ENCODE measurements at places on chromosomes 2 and 18.

DNA sequence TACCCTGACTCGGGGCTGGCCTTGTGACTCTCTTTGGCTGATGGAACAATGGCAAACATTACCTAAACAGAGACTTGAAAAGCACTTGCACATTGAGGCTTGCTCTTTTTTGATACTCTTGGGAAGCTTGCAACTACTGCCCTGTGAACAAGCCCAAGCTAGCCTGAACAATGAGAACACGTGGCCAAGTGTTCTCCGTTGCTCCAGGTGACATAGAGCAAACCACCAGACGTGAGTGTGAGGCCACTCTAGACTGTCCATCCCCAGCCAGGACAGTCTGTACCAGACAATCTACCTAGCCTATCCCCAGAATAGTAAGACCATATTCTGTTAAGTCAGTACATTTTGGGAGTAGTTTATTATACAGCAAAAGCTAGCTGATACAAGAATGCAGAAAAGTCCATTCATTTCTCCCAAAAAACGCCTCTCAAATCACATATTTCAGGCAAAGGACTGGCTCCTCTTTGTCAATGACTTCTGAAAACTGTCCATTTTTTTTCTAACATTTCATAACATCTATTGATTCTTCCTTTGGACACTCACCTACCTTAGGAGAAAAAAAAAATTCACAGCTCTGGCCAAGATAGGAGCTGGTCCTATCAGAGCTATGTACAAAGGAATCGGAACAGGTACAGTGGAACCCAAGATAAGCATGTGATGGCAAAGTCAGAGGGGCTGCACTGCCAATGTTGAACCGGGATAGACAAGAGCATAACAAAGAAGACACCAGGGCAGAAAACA is 142.1 kb upstream of the PKDCC start:
- no peak for DNase-seq

GRCh38 chr18:53991202-53991601 is 233.3 kb downstream of the MBD2 start:
- no peak for DNase-seq

GRCh38 chr2:42047488-42048298 is at the start of gene PKDCC:
TSS of gene PKDCC (plus strand) at chr2:42048021. CDS start at chr2:42048200, 179 bp downstream.
- DNase-seq, result no peak

- no peak for DNase-seq
Measured at GRCh38 chr2:84040281-84040680, 418.8 kb downstream of the SUCLG1 start.

DNA sequence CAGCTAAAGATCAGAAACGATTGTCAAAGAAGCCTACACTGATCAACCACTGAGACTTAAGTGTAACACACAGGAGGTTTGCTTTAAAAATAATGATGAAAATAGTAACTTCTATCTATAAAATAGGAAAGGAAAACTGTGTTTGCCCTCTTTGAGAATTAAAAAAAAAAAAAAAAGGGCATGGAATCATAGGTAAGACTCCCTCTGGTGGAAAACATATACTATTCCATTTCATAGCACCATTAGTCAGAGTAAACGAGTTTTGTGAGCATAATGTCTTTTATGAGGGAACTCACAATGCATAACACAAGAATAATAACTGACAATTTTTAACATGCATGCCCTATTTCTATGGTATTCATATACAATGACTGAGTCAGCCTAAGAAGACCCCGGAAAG is 36.3 kb downstream of the SLC35F5 start:
- no peak for DNase-seq

DNA sequence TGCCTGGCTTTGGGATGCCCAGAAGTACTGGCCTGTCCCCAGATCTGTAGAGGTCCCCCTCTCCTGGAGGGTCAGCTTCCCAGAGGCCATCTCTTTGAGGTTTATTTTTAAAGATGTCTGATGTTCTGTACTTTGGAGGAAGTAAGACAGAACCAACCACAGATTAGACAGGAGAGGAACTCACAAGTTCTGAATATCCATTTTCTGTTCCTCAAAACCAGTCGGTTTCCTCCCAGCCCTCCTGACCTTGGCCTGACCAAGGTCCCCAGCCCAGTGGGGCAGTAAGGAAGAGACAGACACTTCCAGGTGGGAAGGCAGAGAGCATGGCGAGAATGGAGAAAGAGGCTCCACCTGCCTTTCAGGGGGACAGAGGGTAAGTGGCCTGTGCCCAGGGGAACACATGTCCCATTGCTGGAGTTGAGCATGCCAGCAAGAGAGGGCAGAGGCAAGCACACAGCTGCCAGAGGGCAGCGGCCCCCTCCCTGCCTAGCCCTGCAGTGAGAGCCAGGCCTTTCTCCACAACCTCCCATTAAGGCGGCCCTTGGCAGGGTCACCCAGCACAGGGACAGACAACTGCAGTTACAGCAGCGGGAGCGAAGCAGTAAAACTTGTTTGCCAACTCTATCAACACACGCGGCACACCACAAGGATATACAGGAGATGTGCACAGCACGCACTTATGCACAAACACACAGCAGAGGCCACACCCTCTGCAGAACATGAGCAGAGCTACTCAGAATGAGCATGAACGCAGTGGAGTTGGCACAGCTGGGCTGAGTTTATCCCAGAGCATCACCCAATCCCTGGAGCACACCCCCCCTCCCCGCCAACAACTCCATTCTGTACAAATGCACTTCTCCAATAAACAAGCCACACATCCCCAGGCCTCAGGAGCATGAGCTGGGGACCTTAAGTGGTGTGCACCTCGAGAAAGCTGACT is 18.5 kb upstream of the SEMA4C start:
- DNase-seq, result no peak

- DNase-seq, result no peak
Measured at GRCh38 chr2:144159240-144159639, 360.7 kb downstream of the ZEB2 start.

DNA sequence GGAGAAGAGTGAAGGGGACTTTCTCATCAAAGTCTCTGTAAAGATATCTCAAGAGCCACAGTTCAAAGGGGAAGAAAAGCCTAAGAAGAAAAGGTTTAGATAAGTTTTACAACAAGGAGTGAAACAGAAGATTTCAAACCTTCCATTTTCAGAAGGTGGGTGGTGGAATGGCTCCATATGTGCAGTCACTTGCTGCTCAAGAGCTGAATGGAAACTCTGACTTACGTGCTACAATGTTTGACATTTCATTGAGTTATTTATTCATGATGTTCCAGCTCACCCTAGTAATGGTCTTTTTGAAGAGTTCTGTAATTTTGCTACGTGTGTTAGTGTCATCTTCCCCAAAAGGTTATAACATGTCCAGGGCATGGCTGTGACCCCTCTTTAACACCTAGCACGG is 21.7 kb downstream of the LCT start:
- no peak for DNase-seq

DNA sequence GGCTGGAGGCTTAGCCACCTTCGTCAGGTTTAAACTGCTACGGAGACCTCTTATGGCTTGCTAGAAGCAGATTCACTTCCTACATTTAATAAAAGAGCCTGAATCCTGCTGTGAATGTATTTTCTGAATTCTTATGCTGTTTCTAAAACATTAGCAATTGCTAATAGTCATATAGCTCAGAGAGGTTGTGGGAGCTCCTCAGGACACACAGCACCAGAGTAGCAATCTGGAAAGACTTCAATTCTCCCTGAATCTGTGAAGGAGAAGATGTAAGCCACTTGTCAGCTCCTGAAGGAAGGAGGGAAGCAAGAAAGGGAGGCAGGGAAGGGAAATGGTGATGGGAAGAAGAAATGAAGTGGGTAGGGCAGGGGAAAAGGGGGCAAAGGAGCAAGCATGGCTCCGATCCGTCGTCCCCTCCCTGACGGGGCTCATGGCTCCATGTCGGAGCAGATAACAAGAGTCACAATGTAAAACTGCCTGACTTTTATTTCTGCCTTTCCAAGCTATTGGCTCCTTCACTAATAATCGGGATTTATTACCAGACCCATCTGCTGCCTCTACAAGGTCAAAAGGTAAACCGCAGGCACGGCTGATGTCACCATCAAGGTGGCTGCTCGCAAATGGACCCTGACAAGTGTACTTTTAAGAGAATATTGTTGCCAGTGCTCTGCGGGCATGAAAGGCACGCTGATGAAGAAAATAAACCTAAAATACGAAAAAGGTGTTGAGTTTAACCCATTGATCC is 656.0 kb upstream of the SALL3 start:
- DNase-seq, result no peak

DNA sequence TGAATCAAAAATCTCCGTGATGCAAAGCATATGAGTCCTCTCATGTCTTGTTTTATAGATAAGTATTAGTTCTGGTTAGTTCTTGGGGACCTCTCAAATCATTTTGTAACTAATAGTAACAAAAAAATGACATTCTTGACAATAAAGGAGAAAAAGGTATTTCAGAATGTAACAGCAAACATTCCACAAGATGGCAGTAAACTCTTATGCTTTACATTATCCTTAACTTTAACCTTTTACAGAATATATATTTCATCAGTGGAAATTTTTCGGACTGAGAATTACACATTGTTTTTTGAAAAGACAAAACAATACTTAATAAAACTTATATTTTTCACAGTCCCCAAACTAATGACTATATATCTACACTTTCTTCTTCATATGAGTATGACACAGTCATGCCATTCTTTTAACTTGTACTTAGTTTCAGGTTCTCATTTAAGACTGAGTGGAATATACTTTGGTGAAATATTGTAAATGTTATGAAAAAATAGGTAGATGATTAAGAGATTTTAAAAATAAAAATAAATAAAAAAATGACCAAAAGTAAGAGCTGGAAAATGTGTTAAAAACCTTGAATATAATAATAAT is 142.9 kb upstream of the NXPH2 start:
- DNase-seq, result no peak

Measured in stimulated activated CD4-positive, alpha-beta T cell treated with anti-CD3 and anti-CD28 coated beads, Interleukin-1b, Interleukin-23, amount 100 ng/mL, for 48 hours (primary cell).